ENCODE measurements at places on chromosomes 16 and 17.

DNA sequence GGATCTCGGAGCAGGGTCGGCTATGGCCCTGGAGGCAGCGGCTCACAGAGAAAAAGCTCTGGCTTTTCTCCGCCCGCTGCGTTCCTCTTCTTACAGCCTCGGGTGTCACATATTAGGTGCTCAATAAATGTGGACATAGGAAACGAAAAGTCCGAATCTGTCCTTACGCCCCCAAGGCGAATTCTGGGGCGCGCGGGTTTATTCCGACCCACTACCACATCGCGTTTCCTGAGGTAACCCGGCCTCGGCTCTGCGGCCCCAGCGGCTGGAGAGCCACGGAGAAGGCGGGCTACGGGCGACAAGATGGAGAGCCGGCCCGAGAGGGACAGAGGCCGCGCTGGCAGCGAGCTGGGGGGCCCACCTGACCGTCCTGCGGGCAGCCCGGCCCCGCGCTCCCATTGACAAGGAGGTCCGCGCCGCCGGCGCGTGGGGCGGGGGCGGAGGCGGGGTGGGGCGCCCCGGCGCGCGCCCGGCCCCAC lies 573 bp upstream of the GNAO1 start:
- DNase-seq = peak; percentile 53

DNA sequence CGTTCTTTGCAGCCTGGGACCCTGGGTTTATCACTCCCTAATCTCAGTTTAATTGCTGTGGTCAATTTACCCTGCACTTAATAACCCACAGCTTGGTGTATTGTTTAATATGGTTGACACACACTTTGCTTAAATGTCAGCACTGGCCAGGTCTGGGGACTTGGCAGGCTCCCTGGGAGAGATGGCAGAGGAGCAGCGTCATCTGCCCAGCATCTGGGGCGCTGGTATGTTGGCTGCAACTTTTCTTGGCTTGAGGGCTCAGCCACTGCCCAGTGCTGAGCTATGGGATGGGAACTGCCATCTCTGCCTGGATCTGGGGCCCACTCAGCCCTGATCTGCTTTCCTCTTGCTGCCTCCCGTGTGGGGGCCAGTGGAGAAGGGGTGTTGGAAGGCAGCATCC lies 115.7 kb upstream of the IRX3 start:
- no peak for DNase-seq

GRCh38 chr16:56606476-56607108 lies 1.8 kb upstream of the MT2A start:
- no peak for DNase-seq

- DNase-seq = no peak
These were observed 14.2 kb downstream of the MOSMO start for GRCh38 chr16:22022151-22022550.

- DNase-seq = no peak
These were observed 425.3 kb downstream of the CA10 start for GRCh38 chr17:51733166-51733565.

- DNase-seq = peak; percentile 23
These were observed 706 bp downstream of the HLF start for GRCh38 chr17:55265311-55266021.

DNA sequence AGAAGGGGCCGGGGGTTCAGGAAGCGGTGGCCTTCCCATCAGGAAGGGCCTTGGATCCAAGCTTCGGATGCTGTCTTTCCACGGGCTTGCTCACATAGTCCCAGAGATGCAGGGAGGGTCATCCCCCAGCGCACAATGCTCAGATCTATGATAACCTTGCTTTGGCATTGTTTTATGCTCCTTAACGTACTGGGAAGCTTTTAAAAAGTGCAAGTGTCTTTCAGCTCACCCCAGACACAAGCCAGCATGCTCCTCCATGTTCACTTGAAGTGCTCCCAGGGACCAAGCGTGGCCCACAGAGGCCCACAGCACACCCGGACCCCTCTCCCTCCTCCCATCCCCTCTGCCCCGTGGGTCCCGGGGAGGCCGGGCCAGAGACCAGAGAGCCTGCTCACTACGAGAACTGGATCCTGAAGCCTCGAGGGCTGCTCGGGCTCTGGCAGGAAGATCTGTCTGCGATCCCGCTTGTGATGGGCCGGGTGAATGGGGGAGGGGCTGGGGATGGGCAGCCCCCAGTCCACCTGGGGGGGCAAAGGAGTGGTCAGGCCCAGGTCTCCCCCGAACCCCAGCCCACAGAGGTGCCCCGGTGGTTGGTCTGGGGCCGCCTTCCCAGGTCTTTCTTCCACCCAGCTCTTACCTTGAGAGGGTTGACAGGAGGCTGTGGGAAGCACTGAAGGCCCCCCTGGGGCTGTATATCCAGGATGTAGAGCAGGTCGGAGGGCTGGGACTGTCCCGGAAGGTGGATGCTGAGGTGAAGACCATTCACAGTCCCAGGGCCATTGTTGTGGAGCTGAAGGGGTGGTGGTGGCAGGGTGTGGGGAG lies 11.8 kb upstream of the FAM171A2 start:
- peak; percentile 42 for DNase-seq

DNA sequence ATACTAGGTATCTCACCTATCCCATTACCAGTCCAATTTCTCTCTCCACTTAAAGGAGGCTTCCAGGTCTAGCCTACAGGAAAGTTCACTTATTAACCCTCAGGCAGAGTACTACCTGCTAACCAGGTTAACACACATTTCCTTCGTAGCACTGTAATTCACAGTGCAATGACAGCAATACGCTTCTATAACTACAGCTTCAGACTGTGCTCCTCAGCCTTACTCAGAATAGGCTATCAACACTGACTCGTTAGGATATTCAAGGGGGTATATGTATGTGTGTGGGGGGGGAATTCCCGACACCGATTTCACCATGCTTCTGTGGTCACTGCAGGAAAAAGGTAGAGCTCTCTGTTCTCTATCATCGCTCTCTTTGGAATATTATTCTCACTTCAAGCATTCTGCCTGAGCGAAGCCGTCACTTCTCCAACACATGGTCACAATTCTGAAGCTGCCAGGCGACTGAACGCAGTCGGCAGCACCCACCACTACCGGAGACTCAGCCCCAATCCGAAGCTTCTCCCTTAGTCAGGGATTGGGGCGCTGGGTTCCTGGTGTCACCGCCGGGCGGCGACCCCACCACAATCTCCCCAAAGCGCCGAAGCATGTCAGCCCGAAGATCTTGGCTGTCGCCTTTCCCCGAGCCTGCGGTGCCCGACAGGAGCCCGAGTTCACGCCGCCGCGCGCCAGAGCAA lies 618 bp downstream of the GGA3 start:
- DNase-seq = peak; percentile 32

DNA sequence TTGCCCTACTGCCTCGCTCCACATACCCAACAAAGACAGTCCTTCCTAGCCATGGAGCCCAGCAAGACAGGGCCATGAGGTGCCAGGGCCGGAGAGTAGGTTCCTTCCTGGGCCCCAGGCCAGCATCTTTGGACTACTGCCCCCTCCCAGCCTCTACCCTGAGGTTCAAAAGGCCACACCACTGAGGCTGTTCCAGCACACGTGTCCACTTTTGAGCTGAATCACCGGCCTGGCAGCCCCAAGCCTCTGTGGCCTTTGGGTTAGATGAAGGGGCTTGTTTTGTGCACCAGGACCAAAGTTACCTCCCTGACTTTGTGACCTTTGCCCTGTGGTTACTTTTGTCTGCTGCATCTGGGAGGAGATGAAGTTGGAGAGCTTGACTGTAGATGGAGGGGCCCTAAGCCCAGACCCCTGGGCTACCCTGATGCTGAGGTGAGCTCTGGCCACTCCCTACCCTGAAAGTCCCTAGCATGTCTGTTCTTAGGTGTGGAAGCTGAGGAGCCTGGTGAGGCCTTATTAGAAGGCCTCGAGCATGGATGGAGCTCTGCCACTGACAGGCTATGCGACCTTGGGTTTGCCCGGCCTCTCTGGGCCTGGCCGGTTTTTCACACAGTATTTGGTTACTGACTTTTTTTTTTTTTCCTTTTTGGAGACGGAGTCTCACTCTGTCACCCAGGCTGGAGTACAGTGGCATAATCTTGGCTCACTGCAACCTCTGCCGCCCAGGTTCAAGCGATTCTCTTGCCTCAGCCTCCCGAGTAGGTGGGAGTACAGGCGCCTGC lies 12.0 kb downstream of the SEZ6 start:
- no peak for DNase-seq

- DNase-seq = no peak
These were observed 161.9 kb downstream of the WSCD1 start for GRCh38 chr17:6231886-6232731.

- DNase-seq = no peak
These were observed 190.3 kb upstream of the MAF start for GRCh38 chr16:79790854-79791253.

DNA sequence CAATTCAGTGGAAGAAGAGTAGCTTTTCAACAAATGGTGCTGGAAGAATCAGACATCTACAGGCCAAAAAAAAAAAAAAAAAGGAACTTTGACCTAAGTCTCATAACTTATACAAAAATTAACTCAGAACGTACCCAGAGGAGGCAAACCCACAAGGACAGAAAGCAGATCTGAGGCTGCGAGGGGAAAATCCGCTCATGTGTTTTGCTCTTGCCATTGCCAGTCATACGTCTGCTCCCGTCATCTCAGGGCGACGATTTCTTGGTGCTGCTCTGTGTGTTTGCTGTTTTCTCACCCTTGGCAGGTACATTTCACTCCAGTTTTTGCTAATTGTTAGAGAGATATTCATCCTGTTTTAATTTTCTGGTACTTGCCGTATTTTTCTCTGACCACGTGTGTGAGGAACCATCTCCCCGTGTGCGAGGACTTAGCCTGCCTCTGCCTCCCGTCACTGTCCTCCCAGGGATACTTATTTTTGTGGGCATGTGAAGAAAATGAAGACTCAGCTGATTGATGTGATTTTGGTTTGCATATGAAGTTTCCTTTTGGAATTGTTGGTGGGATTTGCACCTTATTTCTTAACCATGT lies 33.4 kb upstream of the ACSF3 start:
- no peak for DNase-seq

DNA sequence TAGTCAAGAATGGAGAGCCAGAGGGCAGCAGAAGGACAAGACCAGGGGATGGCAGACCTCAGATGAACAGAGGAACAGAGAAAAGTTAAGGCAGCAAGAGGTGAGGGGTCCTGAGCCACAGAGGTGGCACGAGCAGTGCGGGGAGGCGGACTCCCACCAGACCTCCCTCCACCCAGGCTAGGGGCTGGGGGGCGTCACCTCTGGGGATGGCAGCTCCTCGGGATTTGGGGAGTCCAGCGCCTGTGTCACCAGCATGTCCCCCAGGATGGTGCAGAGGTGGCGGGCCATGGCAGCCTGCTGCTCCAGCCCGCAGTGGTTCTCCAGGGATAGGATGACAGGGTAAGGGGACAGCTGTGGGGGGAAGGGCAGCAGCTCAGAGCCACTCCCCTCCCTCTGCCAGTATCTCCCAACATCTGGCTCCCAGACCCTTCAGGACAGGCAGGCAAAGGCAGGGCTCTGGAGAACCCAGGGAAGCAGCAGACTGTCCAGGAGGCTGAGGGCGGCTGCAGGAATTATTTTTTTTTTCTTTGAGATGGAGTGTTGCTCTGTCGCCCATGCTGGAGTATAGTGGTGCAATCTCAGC lies 15.8 kb downstream of the PLCD3 start:
- no peak for DNase-seq

GRCh38 chr17:61414936-61415251 lies 15.3 kb downstream of the TBX2 start:
- no peak for DNase-seq

- DNase-seq = peak; percentile 71
These were observed at the start of gene LASP1NB for GRCh38 chr17:38925263-38925995. Gene LASP1NB (plus strand): TSS chr17:38925614.

- no peak for DNase-seq
These were observed 1.0 kb upstream of the FBRS start for GRCh38 chr16:30656974-30657865.

DNA sequence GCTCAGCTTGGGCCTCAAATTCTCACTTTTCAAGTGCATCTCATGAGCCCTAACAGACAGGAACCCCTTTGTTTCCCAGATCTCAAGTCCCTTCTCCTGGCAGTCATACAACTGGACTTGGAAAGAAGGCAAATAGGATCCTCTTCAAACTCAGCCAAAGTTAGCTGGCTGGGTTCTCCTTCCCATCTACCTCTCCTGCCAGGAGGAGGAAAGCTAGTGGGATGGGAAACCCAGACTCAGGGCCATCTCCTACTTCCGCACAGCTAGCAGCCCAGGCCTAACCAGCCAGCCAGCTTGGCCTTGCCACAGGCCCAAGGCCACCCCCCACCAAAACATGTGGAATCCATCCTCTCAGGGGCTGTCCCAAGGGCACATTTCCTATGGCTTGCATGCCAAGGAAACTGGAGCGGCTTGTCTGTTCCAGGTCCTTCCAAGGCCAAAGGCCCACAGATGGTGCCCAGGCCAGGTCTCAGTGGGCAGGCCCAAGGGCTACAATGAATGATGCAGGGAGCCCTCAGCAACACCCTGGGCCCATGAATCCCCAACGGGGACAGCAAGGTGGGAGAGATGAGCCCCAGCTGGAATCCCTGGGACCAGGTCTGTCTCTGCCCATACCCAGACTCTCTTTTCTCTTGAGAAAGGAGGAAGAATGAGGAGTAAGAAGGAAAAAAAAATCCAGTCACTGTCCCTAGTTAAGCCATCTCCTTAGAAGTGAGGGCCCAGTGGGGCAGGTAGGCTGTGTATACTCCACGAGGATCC lies 1.7 kb downstream of the SMARCD2 start:
- DNase-seq = no peak

DNA sequence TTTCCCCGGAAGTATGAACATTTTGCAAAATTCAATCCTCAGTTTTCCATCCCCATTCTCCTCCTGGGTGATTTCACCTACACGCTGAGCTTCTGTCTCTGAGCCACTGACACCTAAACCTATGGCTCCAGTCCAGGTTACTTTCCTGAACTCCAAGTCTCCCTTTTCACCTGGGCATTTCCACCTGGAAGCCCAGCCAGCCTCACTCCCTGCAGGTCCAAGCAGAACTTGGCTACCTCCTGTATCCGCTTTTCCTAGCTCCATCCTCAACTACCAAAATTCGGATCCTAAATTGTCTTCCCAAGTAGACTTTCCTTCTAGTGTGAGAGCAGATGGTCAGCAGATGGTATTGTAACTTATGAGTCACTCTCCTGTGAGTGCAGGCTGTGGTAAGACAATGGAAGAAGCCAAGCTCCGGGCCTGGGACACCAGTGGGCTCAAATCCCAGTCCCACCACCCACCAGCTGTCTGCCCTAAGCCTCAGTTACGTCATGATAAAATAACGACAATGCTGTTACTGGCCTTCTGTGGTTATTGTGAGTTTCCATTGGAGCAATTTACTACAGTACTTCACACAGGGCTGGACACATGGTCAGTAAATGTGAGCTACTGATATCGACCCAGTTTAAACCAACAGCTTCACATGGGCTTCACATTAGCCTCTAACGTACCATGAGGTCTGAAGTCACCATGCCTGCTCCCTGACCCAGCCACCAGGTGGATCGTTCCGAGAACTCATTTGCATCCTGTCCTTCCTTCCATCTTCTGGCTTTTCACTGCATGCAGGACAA lies 33.3 kb downstream of the PECAM1 start:
- DNase-seq = no peak

- DNase-seq = peak; percentile 84
These were observed 45.4 kb downstream of the BAHCC1 start for GRCh38 chr17:81440511-81441244.
